Activated CD8-positive, alpha-beta memory T cell treated with anti-CD3 and anti-CD28 coated beads, Interleukin-2, amount 50 U/mL, for 4 hours (primary cell): ENCODE measurements at places on chromosomes 2 and 18.

GRCh38 chr2:122703676-122704075 lies 948.2 kb downstream of the TSN start:
- no peak for DNase-seq

DNA sequence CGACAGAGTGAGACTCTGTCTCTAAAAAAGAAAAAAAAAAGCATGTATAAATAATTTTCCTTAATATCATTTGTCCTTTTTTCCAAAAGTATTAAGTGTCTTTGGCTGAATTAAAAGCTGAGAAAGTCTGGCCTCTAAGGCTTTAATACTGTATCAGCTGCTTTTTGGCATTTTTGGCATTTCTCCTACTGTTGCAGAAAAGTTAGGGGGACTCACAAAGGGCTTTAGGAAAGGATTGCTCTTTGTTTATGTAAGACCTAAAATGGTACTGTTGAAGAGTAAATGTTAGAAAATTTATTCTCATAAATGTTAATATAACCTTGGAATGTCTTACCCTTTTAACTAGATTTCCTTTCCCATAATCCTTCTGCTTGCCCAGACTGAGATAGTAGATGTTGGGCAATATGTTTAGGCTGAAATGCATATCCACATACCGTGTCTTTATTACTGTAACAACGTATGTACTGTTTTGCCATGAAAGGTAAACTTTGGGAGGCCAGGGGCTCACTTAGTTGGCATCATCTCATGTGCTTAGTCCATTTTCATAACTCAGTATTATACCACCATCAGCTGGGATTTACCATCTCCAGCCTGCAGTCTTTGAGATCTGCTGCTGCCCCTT lies 18.0 kb upstream of the STON1 start:
- DNase-seq = no peak

- no peak for DNase-seq
Measured at GRCh38 chr2:45339253-45339652, 271.8 kb downstream of the SRBD1 start.

- DNase-seq = no peak
Measured at GRCh38 chr2:122244598-122245229, 489.3 kb downstream of the TSN start.

- no peak for DNase-seq
Measured at GRCh38 chr2:97724073-97724410, 10.7 kb downstream of the ZAP70 start.

- no peak for DNase-seq
Measured at GRCh38 chr2:170340693-170341068, 162.7 kb downstream of the MYO3B start.
